ENCODE measurements at places on chromosomes 7 and 10. TPM values are rescaled to one million over a fixed set of nuclear protein-coding genes. Genes with fewer than 3 reads are reported as not detected.

The SPDYE11 gene
- total RNA-seq = not detected

The ENKUR gene
- total RNA-seq = not detected

The OR13A1 gene
- 0.56 TPM for total RNA-seq

The FRMD4A gene
- total RNA-seq = 127 TPM

The SPDYE6 gene
- not detected for total RNA-seq

The SCART1 gene
- 3.7 TPM for total RNA-seq

The SORBS1 gene
- total RNA-seq = 23.0 TPM

The ZNF804B gene
- not detected for total RNA-seq

The PRSS1 gene
- not detected for total RNA-seq

The NYAP1 gene
- 0.77 TPM for total RNA-seq

The GRK5 gene
- total RNA-seq = 63.4 TPM

The DPCD gene
- 9.5 TPM for total RNA-seq

The PLXNA4 gene
- 10.1 TPM for total RNA-seq

The LAMB1 gene
- total RNA-seq = 172 TPM

The ARHGAP19 gene
- 35.3 TPM for total RNA-seq

The PTPRE gene
- 89.9 TPM for total RNA-seq

The OR2A42 gene
- total RNA-seq = 0.20 TPM

The LBX1 gene
- not detected for total RNA-seq

The SORCS1 gene
- total RNA-seq = 1.0 TPM

The THSD7A gene
- total RNA-seq = 3.6 TPM

The AEBP1 gene
- total RNA-seq = 93.8 TPM

The OR2A7 gene
- total RNA-seq = 6.4 TPM

The MOSPD3 gene
- 16.0 TPM for total RNA-seq

The NPY gene
- not detected for total RNA-seq

The NPFFR1 gene
- total RNA-seq = 0.63 TPM

The LRRC17 gene
- total RNA-seq = 1.1 TPM

The VENTX gene
- total RNA-seq = 10.4 TPM

The PYROXD2 gene
- 13.3 TPM for total RNA-seq

The DGKB gene
- 0.26 TPM for total RNA-seq

The TMEM60 gene
- total RNA-seq = 18.4 TPM

The TAS2R41 gene
- total RNA-seq = 0.41 TPM

The PSMA2 gene
- total RNA-seq = 59.1 TPM

The AMZ1 gene
- 2.5 TPM for total RNA-seq

The EPDR1 gene
- 15.6 TPM for total RNA-seq

The POLR2J2 gene
- total RNA-seq = 11.6 TPM

The PPP1R17 gene
- not detected for total RNA-seq

The TEX36 gene
- total RNA-seq = not detected

The RELN gene
- total RNA-seq = 2.3 TPM

The C10orf143 gene
- 5.2 TPM for total RNA-seq

The PRSS2 gene
- not detected for total RNA-seq

The ITPRID1 gene
- total RNA-seq = not detected

The C10orf53 gene
- not detected for total RNA-seq

Data from spleen (tissue), 13 donors.